ENCODE measurements at places on chromosomes 6 and 20.

DNA sequence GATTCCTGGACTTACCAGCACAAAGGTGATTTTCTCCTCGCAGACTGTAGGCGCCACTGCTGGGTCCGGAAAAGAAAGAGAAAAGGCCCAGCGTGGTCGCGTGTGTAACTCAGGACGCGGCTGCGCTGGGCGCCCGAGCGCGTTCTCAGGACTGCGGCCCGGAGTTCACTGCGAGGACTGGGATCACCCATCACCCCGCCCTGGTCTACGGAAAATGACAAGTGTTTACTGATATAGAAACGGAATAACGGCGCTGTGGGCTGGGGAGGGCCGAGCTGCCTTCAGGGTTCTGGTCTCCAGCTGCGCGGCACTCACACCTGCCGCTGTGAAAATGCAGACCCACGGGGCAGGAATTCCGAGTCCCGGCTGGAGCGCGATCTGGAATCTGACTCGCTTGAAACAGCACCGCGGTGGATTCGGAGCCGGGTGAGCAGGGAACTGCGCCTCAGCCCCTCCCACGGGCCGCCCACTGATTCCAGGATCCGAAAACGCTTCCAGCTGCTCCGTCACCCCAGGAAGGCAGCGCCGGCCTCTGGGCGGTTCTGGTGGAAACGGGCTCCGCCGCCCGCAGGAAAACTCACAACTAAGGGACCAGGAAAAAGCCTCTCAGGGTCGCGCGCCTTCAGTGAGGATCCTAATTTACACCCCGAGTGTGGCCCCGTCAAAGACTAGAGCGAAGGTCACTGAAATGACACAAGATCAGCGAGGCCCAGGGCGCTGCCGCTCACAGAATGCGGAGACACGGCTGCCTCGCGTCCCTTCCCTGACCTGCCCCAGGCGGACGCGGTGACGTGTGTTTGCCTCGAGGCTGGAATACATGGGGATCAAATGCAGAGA is 34.5 kb downstream of the HLA-A start:
- peak; percentile 13 for DNase-seq

GRCh38 chr6:49499126-49499525 is 597 bp upstream of the GLYATL3 start:
- DNase-seq: no peak

DNA sequence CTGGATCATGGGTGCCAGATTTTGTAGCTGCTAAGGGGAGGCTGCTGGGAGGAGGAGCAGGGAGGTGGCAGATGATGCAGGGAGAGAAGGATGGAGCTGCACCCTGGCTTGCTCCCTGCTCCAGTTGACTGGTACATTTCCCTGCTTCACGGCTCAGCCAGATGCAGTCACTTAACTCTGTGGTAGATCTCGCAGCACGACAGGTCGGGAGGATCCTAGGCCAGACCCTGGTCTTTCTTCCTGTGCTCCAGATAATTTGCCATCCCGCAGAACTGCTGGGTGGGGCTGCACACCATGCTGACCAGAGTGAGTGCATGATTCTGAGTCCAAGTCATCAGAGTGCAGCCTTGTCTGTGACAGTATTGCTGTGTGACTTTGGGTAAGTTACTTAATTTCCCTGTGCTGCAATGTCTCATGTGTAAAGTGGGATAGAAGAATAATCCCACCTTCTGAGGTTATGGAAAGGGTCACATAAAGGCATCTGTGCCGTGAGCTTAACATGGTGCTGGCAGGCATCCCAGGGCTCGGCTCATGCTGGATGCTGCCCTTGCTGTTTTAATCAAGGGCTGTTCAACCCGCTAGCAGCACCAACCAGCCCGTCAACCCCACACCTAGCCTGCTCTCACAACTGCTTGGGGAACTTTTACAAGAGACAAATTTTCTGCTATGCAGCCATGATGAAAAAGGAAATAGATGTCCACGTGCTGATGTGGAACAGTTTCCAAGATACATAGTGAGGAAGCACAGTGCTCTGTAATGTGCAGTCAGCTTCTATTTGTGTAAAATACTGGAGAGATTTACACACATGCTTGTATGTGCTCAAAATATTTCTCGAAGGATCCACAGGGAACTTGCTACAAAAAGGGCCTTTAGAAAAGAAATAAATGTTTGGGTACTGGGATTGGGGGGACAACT is 257.9 kb downstream of the CDH26 start:
- DNase-seq: no peak

GRCh38 chr6:168033791-168034190 is 36.3 kb downstream of the KIF25 start:
- no peak for DNase-seq

DNA sequence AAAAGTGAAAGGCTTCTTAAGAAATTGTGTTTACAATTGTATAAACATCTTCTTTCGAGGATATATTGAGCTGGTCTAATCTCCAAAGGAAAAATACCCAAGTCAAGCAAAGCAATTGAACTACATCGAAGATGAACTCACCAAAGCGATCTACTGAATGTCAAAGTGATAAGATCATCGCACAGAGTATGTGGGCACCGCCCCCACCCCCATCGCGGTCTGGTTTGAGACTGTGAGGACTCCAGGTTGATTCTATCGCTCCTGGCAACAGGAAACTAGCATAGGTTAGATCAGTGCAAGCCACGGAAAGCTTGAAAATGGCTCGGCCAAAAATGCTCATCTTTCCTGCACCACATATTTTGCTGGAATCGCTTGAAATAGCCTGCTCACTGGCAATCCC is 133.2 kb upstream of the RPS6KA2 start:
- no peak for DNase-seq
